AG10803 (cell line): ENCODE measurements at places on chromosomes 13 and 19.

- DNase-seq, result no peak
Measured at GRCh38 chr13:48729856-48730255, 76.1 kb downstream of the CYSLTR2 start.

- DNase-seq, result no peak
Measured at GRCh38 chr19:3075605-3076431, 13.5 kb upstream of the TLE5 start.

GRCh38 chr19:38211151-38211591 lies 12.9 kb downstream of the DPF1 start:
- no peak for DNase-seq

DNA sequence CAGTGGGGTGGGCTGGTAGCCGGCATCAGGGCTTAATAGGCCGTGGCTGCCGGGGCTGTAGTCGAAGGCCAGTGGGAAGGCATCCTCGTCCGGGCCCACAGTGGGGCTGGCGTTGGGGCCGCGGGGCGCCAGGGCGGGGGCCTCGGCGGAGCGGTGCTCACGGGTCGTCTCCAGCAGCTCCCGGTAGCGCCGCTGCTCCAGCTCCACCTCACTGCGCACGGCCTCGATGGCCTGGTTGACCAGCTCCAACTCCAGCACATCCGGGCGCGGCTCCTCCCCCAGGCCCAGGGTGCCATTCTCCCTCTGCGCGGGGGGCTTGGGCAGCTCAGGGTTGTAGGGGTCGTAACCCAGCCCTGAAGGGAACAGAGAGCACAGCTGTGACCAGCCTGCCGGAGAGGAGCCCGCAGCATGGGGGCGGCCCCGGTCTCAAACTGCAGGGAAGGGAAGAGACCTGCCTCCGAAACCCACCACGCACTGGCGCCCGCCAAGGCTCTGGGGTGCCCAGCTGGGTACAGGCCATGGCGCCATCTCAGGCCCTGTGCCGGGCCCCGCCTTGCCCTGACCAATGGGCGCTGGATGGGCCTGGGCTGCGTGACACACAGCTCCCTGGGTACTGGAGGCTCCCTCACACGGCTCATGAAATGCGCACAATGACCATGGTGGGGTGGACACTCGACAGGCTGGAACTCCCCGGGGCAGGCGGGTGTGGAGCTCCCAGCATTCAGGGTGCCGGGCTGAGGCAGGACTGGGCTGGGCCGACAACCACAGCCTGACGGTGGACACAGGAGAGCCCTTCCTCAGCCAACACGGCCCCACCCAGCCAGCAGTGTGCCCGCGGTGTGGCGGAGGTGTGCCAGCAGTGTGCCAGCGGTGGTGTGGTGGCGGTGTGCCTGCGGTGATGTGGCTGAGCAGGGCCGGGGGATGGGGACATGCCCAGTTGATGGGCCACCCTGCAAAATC lies 16.5 kb upstream of the ATP8B3 start:
- no peak for DNase-seq

DNA sequence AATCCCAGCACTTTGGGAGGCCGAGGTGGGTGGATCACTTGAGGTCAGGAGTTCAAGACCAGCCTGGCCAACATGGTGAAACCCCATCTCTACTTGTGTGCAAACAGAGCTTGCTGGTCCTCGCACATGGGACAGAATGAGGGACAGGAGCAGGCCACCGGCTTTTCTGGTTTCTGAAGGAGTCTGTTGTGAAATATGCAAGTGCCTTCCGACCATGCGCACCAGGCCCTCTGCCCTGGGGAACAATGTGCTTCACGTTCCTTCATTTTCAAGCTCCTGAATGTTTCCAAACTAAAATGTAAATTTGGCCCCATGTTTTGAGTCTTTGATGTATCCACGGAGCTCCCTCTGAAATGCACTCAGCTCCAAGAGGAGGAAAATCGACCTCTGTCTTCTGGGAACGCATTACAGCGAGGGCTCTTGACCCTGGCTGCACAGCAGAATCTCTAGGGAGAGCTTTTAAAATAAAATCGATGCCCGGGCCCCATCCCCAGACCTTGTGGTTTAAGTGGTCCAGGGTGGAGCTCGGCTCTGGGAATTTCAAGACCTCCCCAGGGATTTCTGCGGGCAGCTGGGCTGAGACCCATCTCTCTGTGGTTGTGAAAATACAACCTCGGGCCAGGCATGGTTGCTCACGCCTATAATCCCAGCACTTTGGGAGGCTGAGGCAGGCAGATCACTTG lies 9.3 kb upstream of the ACP4 start:
- DNase-seq, result no peak

DNA sequence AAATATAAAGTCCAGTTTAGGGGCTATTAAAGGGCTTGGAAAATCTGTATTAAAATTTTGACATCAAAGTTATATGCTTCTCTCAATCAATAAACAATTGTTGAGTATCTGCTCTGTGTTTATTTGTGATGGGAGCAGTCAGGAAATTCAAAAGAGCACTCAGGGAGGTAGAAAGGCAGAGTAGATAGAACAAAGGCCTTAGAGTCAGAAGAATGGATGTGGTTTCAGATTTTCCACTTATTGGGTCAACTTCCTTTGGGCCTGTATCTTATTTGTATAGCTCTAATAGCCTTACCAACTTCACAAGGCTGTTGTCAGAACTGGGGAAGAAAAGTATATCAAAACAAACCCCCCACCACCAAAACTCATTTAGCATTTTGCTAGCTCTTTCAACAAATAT lies 302.6 kb downstream of the SPRY2 start:
- no peak for DNase-seq

GRCh38 chr13:101451641-101452040 lies 834 bp upstream of the ITGBL1 start:
- DNase-seq, result no peak

- no peak for DNase-seq
Measured at GRCh38 chr13:91986761-91987483, 588.5 kb downstream of the GPC5 start.

- no peak for DNase-seq
Measured at GRCh38 chr19:8504171-8504570, 1.7 kb upstream of the PRAM1 start.

- no peak for DNase-seq
Measured at GRCh38 chr13:34064456-34065205, 246.7 kb downstream of the RFC3 start.

DNA sequence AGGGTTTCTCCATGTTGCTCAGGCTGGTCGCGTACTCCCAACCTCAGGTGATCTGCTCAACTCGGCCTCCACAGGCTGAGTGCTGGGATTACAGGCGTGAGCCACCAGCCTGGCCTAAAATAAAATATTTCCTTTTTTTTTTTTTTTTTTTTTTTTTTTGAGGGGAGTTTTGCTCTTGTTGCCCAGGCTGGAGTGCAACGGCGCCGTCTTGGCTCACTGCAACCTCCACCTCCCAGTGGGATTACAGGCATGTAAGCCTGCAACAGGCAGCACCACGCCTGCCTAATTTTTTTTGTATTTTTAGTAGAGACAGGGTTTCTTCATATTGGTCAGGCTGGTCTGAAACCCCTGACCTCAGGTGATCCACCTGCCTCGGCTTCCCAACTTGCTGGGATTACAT lies 4.9 kb downstream of the ZNF506 start:
- no peak for DNase-seq

- no peak for DNase-seq
Measured at GRCh38 chr13:104289400-104289799, 1223.2 kb upstream of the SLC10A2 start.

DNA sequence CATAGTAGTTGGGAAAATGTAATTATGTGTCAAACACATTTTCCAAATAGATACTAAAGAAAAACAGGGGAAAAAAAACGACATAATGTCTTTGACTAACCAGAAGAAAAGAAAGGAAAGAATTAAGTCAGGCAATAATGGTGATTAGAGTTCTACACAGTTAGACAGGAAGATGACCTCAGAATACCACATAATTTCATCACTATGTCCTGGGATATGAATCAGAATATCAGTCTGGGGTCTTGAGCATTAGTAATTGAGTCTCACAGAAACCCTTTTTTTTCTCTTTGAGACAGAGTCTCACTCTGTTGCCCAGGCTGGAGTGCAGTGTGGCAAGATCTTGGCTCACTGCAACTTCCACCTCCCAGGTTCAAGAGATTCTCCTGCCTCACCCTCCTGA lies 503.4 kb downstream of the SLITRK1 start:
- peak; percentile 0 for DNase-seq

- DNase-seq, result no peak
Measured at GRCh38 chr19:45187421-45188100, 9.0 kb downstream of the BLOC1S3 start.

DNA sequence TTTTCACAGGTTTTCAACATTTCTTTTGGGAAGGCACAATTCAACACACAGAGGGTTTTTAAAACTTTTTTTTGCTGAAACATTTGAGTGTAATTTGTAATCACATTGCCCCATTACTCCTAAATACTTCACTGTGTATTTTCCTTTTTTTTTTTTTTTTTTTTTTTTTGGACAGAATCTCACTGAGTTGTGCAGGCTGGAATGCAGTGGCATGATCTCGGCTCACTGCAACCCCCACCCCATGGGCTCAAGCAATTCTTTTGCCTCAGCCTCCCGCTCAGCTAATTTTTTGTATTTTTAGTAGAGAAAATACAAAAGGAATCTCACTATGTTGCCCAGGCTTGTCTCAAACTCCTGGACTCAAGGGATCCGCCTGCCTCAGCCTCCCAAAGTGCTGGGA lies 14.8 kb upstream of the DNAJC15 start:
- DNase-seq, result peak; percentile 26

DNA sequence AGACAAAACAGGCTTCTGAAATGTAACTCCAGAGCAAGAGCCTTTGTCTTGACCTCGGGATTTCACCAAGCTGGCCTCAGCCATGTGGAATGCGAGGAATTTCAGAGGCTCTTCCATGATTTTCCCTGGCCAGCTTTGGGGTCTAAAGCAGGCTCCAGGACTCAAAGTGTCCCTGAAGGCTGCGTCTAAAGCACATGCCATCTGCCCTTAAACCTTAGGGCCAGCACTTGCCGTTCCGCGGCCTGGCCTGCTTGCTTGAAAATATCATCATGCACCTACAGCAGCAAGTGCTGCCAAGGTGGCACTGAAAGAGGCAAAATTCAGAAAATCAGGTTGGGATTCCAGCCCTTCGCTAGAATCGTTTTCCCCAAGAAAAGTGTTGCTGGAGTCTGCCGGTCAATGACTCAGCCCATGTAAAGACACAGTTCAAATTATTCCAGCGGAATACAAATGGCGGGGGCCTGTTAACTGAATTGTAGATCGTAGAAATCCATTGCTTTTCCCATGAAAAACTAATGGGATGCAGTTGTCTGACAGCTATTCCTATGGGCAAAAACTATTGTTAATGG lies 105.7 kb upstream of the RAP2A start:
- DNase-seq, result peak; percentile 90

DNA sequence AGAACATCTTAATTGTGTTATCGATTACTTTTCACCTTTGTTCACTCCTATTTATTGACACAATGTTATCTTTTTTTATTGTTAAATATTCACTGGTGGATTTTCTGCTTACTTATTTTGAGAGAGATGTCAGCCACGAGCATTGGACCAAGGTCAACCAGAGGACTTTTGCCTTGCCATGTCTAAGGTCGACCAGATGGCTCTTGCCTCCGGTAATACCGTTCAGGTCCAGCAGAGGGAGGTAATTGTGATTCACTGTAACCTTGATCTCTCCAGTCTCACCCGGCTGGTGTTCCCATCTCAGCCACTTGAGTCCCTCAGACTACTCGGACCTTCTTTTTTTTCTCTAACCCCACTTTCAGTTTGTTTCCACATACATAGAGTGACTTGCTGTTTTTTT lies 1438.1 kb downstream of the UQCRFS1 start:
- no peak for DNase-seq

DNA sequence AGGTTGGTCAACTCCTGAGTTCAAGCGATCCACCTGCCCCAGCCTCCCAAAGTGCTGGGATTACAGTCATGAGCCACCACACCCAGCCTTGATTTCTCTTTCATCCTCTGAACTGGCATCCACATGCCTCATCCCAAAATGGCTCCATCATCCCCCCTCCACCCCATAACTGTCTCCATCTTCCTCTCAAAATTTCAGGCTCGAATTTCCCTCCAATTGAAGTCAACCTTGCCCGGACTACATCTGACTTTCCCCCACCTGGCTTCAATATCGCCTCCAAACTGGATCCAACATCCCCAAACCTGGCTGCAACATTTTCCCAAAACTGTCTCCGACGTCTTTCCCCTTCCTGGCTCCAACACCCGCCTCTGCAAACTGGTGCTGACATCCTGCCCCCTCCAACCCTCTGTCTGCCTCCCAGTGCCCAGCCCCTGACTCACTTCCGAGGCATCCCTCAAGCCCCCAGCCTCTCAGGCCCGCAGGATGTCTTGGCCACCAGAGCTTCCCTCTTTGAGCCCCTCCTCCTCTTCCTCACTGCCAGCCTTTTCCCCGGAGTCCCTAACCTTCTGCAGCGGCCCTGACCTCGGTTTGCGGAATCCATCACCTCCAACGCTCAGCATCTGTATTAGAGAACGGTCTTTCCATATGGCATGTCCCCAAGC lies 943 bp downstream of the EXOC3L2 start:
- DNase-seq, result no peak

DNA sequence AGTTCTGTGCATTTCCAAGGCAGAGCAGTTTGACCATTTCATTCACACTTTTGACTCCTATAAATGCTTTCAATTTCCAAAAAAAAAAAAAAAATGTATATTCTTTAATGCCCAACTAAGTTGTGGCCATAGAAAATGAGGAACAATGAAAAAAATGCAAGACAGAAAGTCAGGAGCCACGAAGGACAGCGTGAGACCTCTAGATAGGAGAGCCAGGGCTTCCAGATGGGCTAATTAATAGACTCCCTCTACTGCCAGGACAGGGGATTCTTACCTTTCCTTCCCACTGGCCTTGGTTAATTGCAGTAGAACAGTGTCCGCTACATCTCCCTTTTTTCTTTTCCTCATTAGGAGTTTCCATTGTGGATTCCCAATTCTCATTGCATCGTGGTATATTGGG lies 8.6 kb downstream of the FPR3 start:
- DNase-seq, result no peak

DNA sequence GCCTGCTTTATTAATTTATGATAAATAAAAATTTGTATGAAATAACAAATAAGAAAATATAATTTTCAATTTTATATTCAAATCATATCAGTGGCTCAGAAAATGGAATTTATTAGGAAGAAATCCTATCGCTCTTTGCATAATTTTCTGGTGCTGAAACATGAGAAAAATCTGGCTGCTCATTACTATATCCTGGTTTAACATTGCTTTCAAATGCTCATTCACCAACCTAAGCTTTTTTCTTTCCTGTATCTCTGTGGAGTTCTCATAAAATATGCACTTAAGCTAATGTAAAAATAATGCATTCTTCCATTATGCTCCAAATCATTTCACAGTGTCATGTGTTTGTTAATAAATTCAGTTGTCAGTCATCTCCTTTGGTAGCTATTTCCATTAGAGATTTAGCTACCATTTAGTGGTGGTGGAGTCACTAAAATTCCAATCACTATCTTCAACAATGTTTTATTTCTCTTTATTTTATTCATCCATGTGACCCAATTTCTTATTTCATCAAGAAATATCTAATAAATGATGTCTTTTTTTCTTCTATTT lies 498.0 kb downstream of the DCT start:
- DNase-seq, result no peak

GRCh38 chr13:98187155-98187964 lies 10.3 kb upstream of the RNF113B start:
- DNase-seq, result no peak

- DNase-seq, result no peak
Measured at GRCh38 chr13:21541980-21542379, 62.0 kb downstream of the MICU2 start.
